ENCODE measurements at places on chromosomes 3 and 15. TPM values are rescaled to one million over a fixed set of nuclear protein-coding genes. Genes with fewer than 3 reads are reported as not detected.

DNA sequence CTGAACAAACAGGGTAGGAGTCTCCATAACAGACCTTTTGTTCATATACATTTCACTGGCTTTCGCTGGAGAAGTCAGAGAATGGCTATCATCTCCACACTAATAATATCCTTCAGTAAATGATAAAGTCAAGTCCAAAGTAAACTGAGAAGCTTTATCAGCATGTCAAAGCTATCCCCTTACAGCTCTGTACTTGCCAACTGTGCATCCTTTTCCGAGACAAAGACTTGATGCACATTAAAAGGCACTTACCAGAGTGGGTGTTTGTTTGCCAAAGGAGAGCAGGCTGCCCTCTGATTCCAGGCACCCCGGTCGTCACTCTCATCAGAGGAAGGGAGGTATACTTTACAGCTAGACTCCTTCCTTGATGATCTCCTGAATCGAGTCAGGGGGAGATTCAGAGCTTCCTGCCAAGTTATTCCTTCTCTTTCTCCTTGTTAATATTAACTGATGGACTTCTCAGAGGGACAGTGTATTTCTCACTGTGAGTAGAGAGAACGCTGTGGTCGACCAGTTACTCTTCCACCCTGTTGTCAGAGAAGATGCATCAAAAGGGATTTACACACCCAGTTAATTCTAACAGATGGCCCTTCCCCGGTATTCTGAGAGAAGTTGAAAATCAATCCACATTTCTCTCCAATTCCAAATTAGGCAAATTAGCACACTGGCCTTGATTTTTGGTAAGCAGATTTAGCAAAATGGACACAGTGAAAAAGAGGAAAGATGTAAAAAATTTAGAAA lies 504.7 kb upstream of the NR2F2 start:
- H3K27me3 ChIP-seq: peaks cover 17% of the 10 kb centered on the region
- no peak for DNase-seq
- no peaks in the 10 kb centered on the region for H3K4me1 ChIP-seq
- no peak overlapping the region for H3K4me3 ChIP-seq

DNA sequence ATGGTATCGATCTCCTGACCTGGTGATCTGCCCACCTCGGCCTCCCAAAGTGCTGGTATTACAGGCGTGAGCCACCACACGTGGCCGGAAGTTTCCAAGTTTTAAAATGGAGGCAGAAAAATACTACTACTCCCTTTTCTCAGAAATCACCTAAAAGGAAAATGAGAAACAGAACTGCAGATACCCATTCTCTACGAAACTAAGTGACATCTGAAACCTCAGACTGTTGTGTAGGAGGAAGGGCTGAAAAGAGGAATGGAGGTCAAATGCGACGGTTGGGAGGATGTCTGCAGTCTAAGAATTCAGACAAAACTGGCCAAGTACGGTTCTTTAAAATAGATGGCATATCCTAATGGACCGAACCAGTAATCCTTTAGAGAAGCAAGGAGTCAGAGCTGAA lies 24.1 kb downstream of the WDR48 start:
- DNase-seq: no peak
- peaks cover 46% of the 10 kb centered on the region for H3K36me3 ChIP-seq
- H3K4me3 ChIP-seq: no peak overlapping the region
- peaks cover 21% of the 10 kb centered on the region for H3K4me1 ChIP-seq

GRCh38 chr3:81476692-81477091 lies 284.8 kb downstream of the GBE1 start:
- H3K36me3 ChIP-seq: no peaks in the 10 kb centered on the region
- no peak overlapping the region for H3K4me3 ChIP-seq
- H3K27ac ChIP-seq: no peak overlapping the region
- H3K4me1 ChIP-seq: no peaks in the 10 kb centered on the region

DNA sequence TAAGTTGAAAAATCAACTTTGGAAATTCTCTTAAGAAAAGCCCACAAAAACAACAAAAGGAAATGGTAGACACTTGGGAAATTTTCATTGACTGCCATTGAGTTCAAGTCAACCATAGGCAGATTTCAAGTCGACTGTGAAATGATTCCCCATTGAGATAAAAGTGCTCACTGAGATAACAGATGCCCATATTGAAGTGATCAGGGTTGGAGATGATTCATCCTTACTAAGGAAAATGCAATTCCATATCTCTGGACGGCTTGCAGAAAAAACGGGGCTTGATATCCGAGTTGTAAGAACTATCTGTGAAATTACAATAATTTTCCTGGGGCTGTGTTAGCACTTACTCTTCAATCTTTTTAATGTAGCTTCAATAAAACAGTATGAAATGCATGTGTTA lies 373.1 kb upstream of the THRB start:
- H3K27ac ChIP-seq: no peak overlapping the region
- no peaks in the 10 kb centered on the region for H3K36me3 ChIP-seq
- no peak for DNase-seq
- no peaks in the 10 kb centered on the region for H3K27me3 ChIP-seq
- H3K4me3 ChIP-seq: no peak overlapping the region

- DNase-seq: no peak
- no peak overlapping the region for H3K4me3 ChIP-seq
- H3K27me3 ChIP-seq: no peaks in the 10 kb centered on the region
Measured at GRCh38 chr3:160078533-160078932, 89.9 kb downstream of the IL12A start.

DNA sequence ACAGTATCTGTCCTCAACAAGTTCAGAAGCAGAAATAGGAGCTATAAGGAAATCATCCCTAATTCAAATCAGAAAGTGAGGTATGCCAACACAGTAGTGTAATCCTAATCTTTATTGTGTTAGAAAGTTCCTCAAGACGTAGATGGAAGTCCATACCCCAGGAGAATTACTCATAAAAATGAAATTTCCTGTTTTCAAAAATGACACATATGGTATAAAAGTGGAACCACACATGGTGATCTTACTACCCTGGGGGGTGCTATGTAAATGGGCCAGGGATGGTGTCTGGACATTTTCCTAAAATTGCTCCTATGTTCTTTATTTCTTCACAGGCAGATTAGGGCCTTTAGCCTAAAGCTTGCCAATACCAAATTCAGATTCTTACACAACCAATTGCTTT lies 204.1 kb downstream of the ARRDC4 start:
- H3K27ac ChIP-seq: no peak overlapping the region
- H3K27me3 ChIP-seq: peaks cover 19% of the 10 kb centered on the region
- no peaks in the 10 kb centered on the region for H3K36me3 ChIP-seq

GRCh38 chr15:65804252-65804931 lies 12.3 kb upstream of the DENND4A start:
- no peak overlapping the region for H3K27ac ChIP-seq
- no peak for DNase-seq
- H3K4me3 ChIP-seq: no peak overlapping the region
- no peaks in the 10 kb centered on the region for H3K27me3 ChIP-seq
- H3K36me3 ChIP-seq: peaks cover 2% of the 10 kb centered on the region

DNA sequence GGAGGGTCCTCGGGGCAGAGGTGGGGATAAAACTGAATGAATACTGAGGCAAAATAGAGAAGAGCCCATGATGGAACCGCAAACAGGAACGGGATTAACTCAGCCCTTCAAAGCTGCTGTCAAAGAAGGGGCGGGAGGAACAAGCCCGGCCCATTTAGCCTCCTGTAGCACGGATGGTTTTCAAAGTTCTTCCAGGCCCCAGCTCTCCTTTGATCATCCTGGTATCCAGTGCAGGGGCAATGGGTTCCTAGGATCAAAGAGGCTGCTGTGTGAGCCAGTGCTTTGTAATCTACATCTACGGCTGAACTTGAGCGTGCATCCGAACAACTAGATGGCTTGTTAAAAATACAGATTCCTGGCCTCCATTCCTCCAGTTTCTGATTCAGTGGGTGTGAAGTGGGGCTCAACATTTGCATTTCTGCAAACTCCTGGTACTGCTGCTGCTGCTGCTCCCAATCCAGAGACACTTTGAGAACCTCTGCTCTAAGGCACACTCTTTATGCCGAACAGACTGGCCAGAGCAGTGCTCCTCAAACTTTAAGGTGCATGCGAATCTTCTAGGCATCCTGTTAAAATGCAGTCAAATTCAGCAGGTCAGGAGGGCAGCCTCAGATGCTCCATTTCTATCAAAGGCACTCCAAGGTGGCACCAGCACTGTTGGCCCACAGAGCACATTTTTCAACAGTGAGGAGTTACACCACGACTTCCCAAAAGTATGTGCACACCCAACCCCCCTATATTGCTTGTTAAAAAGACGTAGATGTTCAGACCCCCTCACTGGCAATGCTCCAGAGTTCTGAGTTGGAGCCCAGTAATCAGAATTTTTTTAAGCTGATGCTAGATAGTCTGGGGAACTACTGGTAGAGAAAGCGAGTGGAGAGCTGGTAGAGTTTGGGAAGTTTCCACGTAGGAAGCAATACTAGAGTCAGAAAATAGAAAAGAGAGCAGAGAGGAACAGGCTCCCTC lies 5.6 kb downstream of the GALNT15 start:
- H3K4me1 ChIP-seq: peaks cover 4% of the 10 kb centered on the region
- H3K4me3 ChIP-seq: no peak overlapping the region
- H3K36me3 ChIP-seq: no peaks in the 10 kb centered on the region
- no peak for DNase-seq
- H3K27me3 ChIP-seq: peaks cover 11% of the 10 kb centered on the region

GRCh38 chr3:72682936-72683452 lies 165.3 kb downstream of the SHQ1 start:
- peaks cover 1% of the 10 kb centered on the region for H3K4me1 ChIP-seq
- DNase-seq: no peak
- H3K27ac ChIP-seq: no peak overlapping the region
- no peak overlapping the region for H3K4me3 ChIP-seq

- H3K4me1 ChIP-seq: no peaks in the 10 kb centered on the region
- no peaks in the 10 kb centered on the region for H3K27me3 ChIP-seq
- peaks cover 47% of the 10 kb centered on the region for H3K36me3 ChIP-seq
- H3K27ac ChIP-seq: no peak overlapping the region
- no peak for DNase-seq
- no peak overlapping the region for H3K4me3 ChIP-seq
Measured at GRCh38 chr3:8886546-8886945, 76.7 kb downstream of the RAD18 start.

GRCh38 chr15:59570315-59570714 lies 41.3 kb upstream of the GCNT3 start:
- H3K4me1 ChIP-seq: peaks cover 8% of the 10 kb centered on the region
- peaks cover 5% of the 10 kb centered on the region for H3K27me3 ChIP-seq
- H3K4me3 ChIP-seq: no peak overlapping the region
- no peak for DNase-seq
- H3K27ac ChIP-seq: no peak overlapping the region

DNA sequence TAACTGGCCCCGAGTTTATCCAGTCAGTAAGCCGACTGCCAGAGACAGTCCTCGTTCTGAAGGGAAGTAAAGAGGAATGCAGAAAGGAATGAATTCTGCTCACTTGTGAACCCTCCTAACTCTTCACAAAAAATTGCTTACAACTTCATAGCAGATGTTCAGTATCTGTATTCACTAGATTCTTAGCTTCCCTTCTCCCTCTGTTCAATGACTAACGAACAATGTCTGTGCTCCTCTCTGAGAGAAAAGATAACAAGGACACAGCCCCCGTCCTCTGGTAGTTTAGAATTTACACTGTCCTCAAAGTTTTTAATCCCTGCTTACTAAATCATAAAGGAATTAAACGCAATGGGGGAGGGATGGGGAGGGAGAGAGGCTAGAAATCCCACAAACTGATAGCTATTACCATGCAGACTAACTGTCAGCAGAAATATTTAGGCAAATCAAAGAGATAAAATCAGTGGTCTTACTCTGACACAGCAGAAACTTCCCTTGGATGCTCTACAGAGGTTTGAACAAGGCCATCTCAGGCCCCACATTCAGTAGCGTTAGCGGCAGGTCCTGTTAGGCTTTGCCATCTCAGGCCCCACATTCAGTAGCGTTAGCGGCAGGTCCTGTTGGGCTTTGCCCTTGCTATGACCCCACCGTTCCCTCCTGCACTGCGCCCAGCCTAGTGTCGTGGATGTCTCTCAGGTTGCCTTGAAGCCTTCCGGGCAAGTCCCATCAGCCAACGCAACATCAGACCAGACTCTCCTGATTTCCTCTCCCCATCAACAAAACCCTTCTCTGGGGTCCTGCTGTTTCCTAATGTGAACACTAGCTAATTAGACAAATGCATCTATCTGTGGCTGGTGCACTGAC lies 23.4 kb downstream of the NRROS start:
- peaks cover 30% of the 10 kb centered on the region for H3K36me3 ChIP-seq
- peaks cover 5% of the 10 kb centered on the region for H3K4me1 ChIP-seq
- no peak overlapping the region for H3K27ac ChIP-seq
- H3K4me3 ChIP-seq: no peak overlapping the region
- no peak for DNase-seq

DNA sequence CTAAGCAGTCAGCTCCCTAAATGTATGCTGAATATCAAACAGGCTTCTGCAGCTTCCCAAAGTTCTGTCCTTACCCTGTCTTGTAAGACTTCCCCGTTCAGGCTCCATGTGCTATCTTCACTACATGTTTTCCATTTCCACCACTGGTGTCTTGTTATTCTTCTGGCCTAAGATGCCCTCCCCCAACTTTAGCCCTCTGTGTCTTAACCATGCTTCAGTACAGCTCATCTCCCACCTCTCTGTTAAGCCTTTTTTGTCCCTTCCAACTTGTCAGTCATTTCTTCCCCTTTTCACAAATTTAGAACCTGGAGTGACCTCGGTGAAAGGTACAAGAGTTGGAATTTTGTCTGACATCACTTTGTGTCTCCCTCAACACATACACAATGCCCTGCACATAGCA lies 151.7 kb upstream of the TBL1XR1 start:
- H3K4me1 ChIP-seq: peaks cover 21% of the 10 kb centered on the region
- no peak overlapping the region for H3K4me3 ChIP-seq
- H3K36me3 ChIP-seq: peaks cover 1% of the 10 kb centered on the region
- DNase-seq: no peak
- no peaks in the 10 kb centered on the region for H3K27me3 ChIP-seq
- H3K27ac ChIP-seq: no peak overlapping the region

Gene CCDC54
- not detected for total RNA-seq

Gene ALDH1A2
- total RNA-seq: not detected

Gene CASR
- not detected for total RNA-seq

Gene ASB14
- not detected for total RNA-seq

Gene PRRT3
- 5.5 TPM for total RNA-seq

Gene C3orf85
- total RNA-seq: not detected

Gene SLC51A
- total RNA-seq: not detected

Gene GOLGA6B
- not detected for total RNA-seq

Gene OTOL1
- not detected for total RNA-seq
